ENCODE measurements at places on chromosomes 6 and 20. TPM values are rescaled to one million over a fixed set of nuclear protein-coding genes. Genes with fewer than 3 reads are reported as not detected.

LY6G6D gene
- not detected for total RNA-seq

RIPPLY2 gene
- not detected for total RNA-seq

NANP gene
- total RNA-seq, result 7.5 TPM

BPIFB4 gene
- not detected for total RNA-seq

THBS2 gene
- 0.02 TPM for total RNA-seq

TMEM14A gene
- total RNA-seq, result 32.8 TPM

PACRG gene
- not detected for total RNA-seq

ACTL10 gene
- not detected for total RNA-seq

NKX2-2 gene
- not detected for total RNA-seq

HLA-DOB gene
- total RNA-seq, result not detected

PHACTR1 gene
- not detected for total RNA-seq

TMEM244 gene
- total RNA-seq, result not detected

BCAS4 gene
- 30.7 TPM for total RNA-seq

PLN gene
- not detected for total RNA-seq

SPO11 gene
- total RNA-seq, result not detected

PDE7B gene
- 0.83 TPM for total RNA-seq

COL10A1 gene
- total RNA-seq, result not detected

CDH4 gene
- total RNA-seq, result 7.7 TPM

PANK2 gene
- total RNA-seq, result 57.9 TPM

DCBLD1 gene
- 24.0 TPM for total RNA-seq

PARD6B gene
- total RNA-seq, result 3.5 TPM

LAMP5 gene
- total RNA-seq, result not detected
